ENCODE measurements at places on chromosomes 11 and 22.

DNA sequence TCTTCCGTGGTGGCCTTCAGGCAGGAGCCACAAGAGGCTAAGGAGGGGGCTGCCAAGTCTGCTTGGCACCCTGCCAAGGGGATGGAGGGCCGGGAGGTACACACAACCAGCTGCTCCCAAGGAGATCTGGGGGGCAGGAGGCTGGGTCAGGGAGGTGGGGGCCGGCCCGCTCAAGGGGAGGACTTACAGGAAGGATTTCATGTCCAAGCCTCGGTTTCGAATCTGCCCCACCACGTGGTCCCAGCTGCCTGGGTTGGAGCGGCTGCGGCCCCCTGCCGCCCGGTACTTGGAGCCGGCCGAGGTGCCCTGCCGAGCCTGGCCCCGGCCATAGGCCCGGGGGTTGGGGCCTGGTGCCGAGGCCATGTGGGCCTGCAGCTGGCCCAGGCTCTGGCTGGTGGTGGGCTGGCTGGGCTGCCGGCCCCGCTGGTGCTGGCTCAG lies 33.5 kb downstream of the LRRC10B start:
- DNase-seq = no peak

DNA sequence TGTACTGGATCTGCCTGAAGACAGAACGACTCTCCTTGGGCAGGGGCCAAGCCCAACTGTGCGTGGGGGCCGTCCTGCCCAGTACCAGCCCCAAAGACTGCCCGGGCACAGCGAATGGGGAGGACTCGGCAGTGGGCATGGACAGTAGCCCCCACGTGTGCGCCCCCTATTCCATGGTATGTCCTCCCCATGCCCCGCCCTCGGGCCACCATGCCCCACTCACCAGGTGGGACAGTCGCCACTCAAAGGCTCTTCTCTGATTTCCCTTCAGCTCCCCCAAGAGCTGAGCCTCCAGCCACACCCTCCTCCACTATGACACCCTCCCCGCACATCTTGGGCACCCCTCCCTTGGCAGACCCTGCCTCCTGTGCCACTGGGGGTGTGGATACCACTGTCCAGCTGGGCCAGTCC lies 43.5 kb downstream of the GNB1L start:
- DNase-seq = no peak

DNA sequence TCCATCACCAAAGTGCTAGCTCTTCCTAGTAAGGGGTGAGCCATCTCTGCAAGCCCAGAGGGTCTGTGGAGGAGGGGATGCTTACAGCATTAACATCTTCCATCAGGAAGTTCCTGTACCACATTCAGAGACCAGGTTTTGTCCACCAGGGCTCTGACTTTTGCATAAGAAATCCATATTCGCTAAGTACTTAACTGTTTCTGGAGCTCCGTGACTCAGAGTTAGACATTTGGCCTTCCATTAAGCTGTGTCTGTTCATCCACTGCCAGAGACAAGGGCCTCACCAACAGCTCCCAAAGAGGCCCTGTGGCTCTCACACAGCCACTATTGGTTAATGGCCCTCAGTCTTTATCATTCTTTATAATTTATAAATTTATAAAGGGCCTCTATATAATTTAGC lies 144.6 kb downstream of the ADAMTS15 start:
- DNase-seq = no peak

DNA sequence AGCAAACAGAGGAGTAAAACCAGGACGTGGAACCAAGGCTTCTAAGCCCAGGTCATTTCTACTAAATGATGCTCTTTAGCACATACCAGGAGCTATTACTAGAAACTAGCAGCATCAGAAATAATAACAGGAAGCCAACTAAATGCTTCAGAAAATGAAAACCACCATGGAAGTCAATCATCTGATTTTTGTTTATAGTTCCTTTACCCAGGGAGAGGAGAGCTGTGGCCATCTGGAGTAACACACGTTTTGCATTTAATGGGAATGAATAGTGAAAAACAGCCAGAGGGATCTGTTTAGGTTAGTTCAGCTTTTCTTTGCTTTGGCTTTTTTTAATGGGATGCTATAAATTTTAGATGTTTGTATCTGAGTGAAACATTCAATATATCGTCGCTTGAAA lies 250.7 kb upstream of the ARHGAP20 start:
- DNase-seq = no peak

DNA sequence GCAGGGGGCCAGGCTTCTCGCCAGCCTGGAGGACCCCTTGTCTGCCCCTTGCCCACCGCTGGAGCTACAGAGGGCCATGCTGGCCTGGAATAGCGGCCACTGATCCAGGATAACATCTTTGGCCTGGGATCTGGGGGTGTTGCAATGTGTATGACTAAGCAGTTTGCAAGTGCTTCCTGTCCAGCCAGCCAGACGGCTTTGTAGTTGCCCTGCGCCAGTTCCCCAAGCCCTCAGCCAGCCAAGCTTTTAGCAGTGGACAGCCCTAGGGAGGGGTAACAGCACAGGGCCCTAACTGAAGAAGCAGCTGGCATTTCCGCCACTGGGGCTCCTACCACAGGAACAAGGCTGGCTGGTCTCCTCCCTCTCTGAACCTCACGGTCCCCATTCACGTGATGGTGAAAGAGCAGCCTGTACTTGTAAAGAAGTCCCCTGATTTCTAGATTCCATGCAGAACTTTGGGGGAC lies 32.1 kb downstream of the UQCR10 start:
- no peak for DNase-seq

All from activated naive CD4-positive, alpha-beta T cell (primary cell).